ENCODE measurements at places on chromosomes 7 and 10.

GRCh38 chr7:1137517-1138167, 22.4 kb downstream of the ZFAND2A start:
- DNase-seq: no peak

GRCh38 chr7:155141562-155141961, 71.4 kb downstream of the HTR5A start:
- DNase-seq: no peak

GRCh38 chr7:123282181-123282580, 82.4 kb upstream of the SLC13A1 start:
- no peak for DNase-seq

DNA sequence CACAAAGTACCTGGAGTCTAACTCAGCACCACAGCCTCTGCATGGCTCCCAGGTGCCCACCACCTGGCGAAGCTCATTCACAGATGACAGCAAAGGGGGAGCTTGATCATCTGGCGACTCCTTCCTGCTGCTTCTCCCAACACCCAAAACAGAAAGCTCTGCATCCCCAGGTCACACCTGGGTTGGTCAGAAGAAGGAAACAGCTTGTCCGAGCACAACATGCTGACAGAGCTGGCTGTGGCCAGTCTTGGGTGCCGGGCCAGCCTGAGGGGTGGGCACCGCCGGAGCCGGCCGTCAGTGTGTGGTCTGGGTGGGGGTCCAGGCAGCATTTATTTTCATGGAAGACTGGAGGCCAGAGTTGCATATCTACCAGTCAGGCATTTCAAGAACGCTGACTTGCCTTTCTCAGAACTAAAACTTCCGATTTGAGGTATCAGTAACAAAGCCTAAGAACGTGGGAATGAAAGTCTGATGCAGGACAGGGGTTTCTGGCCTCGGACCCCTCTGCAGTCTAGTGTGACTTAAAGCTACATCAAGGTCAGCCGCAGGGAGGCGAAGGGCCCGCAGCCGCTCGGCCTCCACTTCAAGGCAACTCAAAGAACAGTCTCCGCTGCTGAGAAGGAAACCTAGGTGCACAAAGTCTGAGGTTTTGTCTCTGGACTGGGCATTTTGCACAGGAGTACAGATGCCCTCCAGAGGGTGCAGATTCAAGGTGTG, 109.6 kb downstream of the CYTH3 start:
- DNase-seq: no peak

- DNase-seq: no peak
Observed at GRCh38 chr7:48158404-48158803, 12.9 kb upstream of the ABCA13 start.

- DNase-seq: no peak
Observed at GRCh38 chr7:100476101-100476780, 2.8 kb downstream of the TSC22D4 start.

GRCh38 chr7:23889566-23889965, 179.5 kb downstream of the STK31 start:
- DNase-seq: no peak

Data from stimulated activated CD4-positive, alpha-beta T cell treated with anti-CD3 and anti-CD28 coated beads, Interleukin-4, amount 100 ng/mL, for 24 hours (primary cell).